ENCODE measurements at places on chromosomes 12 and 14.
A peak's percentile ranks its signal among the peaks of the same experiment; 100 is the strongest.

DNA sequence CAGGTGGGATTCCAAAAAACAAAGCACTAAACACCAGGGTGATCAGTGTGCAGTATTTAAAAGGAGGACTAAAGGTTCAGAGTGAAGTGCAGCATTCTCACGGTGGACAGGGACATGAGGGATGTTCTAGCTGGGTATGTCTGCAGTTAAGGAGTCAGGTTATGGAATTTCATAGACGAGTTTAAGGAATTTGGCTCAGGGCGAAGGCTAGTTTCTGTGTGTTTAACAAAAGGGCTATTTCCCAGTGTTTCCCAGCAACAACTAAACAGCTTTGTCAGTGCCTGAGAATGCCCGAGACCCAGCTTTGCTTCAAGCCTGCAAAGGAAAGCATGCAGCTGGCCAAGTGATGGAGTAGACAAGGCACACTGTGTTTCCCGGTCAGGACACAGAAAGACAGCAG is 7.0 kb downstream of the KRT1 start:
- DNase-seq: no peak

GRCh38 chr12:106892075-106892474 is 63.6 kb upstream of the TMEM263 start:
- no peak for DNase-seq

DNA sequence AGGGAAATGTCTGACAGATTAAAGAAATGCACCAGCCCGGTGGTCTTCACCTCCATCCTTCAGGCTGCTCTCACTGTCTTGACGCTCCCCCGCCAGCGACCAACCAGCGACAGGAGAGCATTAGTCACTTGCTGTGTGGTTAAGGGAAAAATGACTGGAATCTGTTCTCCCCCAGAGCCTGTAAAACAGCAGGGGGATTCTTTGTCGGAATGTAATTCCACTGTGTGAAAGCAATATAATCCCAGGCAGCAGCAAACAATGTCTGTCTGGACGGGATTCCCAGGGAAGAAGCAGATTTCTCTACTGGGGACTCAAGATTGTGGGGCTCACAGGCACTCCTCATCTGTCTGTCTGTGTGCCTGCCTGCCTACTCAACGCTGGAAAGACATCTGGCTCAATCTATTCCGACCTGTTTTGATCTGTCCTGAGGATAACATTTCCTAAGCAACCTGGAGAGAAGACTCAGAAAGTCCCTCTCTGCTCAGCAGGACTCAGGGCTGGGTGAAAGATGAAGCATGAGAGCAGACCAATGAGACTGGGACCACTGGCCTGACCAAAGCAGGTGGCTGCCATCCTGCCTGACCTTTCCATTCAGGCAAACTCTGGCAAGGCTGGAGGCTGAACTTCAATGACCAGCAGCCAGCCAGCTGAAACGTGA is 54.6 kb downstream of the NUAK1 start:
- no peak for DNase-seq

- DNase-seq: no peak
Observed at GRCh38 chr14:69299286-69300035, 39.5 kb downstream of the GALNT16 start.

DNA sequence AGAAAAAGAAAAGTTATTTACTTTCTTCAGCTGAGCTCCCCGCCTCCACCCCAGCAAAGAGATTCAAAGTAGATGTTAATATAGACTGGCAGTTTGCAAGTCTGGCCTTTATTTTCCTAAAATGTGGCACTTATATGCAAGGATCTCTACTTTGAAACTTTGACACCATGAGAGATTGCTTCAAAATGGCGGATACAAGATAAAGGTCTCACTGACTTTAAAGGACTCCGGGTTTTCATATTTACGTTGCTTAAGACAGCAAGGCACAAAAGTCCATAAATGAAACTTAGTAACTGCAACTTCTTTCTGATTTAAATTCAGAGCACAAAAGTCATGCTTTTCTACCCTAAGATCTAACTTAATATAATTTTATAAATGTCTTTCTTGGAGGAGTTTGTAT is 3.5 kb downstream of the OTX2 start:
- no peak for DNase-seq

DNA sequence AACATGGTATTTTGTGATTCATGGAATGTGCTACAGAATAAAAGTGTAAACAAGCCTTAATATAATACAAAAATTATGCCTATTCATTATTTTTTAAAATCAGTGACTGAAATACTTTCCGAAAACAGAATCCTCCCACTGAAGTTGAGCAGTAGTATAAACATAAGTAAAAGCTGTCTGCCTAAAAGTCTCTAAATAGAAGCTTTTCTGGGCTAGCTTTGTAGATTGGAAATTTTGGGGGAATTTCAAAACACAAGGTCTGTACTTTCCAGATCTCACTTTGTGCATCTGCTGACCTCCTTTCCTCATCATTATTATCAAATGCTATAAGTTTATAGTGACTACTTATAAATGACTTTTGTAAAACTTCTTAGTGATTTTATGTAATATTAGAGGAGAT is 80.4 kb upstream of the TRHDE start:
- DNase-seq: no peak

- no peak for DNase-seq
Observed at GRCh38 chr14:93059917-93060545, 55.7 kb downstream of the ITPK1 start.

- DNase-seq: no peak
Observed at GRCh38 chr12:97140355-97140754, 233.3 kb downstream of the NEDD1 start.

DNA sequence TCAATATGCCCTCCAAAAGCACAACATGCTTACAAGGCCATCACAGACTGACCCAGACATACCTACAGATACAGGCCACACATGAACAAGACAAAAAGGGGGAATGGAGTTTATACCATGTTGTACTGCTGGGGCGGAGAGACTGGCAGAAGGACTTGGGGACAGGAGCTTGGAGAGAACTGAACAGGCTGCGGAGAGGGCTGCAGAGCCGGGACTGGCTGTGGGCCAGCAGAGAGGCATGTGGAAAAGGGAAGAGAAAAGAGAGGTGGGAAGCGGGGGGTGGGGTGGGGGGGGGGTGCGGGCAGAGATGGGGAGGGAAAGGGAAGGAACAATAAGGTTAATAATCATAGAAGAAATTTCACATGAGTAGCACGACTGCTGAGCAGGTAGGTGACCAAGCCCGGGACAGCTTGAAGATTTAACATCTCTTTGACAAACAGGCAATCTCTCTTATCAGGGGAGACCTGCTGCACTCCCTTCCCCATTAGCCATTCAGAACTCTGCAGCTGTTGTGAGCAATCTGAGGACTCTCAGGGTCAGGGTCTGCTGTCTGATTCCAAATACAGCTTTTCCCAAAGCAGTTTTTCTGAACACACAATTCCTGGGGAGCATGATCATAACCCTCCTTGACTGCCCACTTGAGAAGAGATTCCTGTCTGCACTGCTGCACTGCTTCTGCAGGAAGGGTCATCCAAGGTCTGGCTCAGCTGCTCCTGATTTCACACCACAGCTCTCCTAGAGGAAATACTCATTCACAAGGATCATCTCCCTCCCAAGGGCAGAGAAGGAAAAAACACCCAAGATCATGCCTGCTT is 21.6 kb upstream of the STAC3 start:
- no peak for DNase-seq

DNA sequence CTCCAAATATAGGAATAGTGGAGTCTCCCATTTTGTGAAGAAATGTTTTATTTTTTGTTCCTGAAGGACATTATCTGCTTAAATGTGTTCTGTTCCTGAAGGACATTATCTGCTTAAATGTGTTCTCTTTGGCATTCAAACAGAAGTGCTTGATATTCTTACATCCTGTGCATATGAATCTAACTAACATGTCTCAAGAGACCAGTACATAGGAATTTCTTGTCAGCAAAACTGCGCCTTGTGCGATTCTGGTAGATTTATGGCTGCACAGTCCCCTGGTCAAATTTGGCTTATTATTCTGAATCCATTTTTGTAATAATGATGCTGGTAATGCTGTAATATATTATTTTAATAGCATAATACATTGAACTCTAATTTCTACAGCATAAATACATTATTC is 722.4 kb downstream of the NOVA1 start:
- no peak for DNase-seq

DNA sequence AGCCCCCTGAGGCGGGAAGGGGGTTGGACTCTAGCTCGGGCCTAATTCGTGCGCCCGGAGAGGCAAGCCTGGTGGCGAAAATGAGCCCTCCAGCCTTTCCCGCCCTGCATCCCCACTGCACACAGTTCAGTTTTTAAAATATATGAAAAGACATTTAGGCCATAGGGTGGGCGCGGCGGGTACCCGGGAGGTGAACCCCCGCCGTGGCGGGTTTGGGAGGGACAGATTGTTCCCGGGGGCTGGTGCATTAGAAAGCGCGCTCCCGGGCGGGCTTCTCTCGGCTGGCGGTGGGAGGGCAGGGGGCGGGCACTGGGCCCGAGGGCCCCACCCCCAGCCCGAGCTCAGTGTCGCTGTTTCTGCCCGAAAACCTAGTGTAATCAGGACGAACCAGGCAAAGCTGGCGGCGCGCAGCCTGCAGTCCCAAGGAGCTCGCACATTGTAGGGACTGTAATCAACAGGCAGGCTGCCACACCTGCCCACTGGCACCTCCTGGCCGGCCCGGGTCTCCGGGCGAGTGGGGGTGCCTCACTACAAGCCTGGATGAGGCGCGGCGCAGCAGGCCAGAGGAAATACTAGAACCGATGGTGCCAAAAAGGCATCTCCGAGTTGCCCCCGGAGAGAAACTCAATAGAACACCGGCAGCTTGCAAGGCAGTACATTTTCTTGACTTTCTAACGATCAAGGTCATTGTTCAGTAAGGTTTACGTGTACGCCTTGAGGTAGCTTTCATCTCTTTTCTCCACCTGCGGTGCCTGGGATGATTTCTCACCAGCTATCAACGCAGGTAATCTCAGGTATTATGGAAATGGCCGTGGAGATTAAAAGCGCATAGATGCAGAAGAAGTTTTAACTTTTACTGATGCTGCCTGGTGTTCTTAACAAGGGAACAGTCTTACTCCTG is 764 bp upstream of the SPTB start:
- peak; percentile 57 for DNase-seq

GRCh38 chr12:52487211-52487610 is 5.8 kb downstream of the KRT6A start:
- DNase-seq: no peak

GRCh38 chr12:7207866-7208625 is 18.6 kb downstream of the PEX5 start:
- DNase-seq: peak; percentile 11

GRCh38 chr12:87439990-87440827 is 589.0 kb downstream of the C12orf50 start:
- DNase-seq: peak; percentile 25

DNA sequence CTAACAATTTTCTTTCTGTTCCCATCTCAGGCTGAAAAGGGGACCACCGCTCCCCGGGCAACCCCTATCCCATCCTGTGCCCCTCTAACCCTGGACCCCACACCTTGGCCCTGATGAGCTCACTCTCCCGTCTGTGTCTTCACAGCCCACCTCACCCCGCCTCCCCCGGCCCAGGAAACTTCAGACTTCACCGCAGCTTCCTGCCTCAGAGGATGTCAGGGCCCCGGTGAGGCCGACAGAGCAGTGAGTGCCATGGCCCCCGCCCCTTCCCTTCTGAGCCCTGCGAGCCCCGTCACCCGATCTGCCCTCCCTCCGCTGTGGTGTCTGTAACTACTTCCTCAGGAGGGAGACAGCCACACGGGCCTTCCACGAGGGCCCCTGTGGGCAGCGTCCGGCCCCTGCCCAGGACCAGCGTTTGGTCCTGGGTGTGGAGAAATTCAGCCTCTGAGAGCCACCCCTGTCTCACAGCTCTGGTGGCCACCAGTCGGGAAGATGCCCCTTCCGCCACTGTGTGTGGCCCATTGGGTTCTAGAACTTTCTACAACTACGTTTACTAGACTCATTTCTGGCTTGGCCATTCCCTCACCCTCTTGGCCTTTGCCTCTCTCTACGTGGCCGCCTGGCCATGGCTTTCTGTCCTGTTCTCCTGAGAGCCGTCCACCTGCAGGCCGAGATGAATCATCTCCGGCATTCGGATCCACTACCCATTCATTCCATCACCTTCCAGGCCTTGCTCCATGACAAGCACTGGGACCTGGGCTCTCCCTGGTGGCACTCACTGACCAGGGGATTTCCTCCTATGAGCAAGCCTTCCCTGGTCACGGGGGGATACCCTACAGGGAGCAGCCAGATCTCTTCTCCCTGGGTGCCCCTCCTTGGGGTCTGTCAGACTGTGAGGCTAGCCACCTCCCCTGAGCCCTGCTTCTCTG is 3.4 kb downstream of the RHOF start:
- no peak for DNase-seq

DNA sequence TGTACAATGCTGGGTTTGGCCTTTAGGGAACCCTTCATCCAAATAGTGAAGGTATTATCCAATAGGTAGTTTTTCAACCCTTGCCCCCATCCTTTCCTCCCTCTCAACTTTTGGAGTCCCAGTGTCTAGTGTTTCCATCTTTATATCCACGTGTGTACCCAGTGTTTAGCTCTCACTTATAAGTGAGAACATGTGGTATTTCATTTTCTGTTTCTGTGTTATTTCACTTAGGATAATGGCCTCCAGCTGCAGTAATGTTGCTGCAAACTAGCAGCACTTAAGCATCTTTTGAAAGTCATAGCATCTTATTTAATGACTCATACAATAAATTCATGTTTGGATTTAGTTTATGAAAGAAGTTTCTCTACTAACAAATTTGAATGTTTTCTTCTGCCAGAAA is 442.5 kb downstream of the NELL2 start:
- DNase-seq: no peak

DNA sequence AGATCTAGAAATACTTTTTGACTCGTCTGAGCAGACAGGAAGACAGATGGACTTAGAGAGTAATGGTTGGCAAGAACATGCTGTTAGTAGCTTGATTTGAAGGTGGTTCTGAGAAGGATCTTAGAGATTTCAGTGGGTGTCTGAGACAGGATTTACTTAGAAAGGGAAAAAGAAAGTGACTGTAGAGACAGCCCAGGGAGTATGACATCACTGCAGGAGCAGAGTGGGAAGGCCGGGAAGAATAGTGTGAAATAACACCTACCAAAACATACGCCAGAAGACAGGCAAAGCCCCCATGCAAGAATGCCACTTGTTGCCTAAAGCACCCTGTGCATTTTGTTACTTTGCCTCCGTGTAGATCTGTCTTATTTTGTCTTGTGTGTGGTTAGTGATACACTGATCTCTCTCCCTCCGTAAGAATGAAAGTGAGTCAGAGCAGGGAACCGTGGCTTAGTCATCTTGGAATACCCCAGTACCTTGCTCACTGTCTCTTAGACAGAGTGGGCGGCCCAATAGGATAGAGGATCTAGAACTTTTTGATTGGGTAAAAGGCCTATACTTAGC is 161.3 kb upstream of the IFNG-AS1 start:
- DNase-seq: peak; percentile 14

DNA sequence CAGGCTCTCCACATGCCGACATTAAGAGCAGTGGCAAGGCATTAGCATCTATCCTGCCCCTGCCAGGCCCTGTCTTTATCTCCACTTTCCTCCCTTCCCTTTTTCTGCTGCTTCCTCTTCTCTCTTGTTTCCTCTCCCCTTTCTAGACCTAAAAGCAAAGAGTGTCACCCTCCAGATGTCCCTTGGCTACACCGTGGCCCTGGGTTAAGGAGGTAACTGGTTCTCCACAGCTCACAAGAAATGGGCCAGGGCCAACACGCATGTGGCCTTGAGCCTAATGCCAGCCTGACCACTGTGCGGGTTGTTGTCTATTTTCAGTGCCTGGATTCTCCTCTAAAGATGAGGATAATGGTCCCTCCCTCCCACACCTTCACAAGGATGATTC is 41.7 kb upstream of the DDX11 start:
- DNase-seq: no peak

Measured in lung (tissue), 17 donors.